SK-N-SH treated with all-trans-retinoic acid at 6 μM for 48 hours (cell line): ENCODE measurements at places on chromosomes 2 and 18.

GRCh38 chr18:61883547-61883946 is 9.3 kb downstream of the RNF152 start:
- no peak for ATAC-seq

GRCh38 chr2:149388120-149388816 is 57.9 kb downstream of the LYPD6 start:
- ATAC-seq, result peak; percentile 73

- ATAC-seq, result no peak
Observed at GRCh38 chr2:88098558-88098900, 29.3 kb downstream of the FABP1 start.

DNA sequence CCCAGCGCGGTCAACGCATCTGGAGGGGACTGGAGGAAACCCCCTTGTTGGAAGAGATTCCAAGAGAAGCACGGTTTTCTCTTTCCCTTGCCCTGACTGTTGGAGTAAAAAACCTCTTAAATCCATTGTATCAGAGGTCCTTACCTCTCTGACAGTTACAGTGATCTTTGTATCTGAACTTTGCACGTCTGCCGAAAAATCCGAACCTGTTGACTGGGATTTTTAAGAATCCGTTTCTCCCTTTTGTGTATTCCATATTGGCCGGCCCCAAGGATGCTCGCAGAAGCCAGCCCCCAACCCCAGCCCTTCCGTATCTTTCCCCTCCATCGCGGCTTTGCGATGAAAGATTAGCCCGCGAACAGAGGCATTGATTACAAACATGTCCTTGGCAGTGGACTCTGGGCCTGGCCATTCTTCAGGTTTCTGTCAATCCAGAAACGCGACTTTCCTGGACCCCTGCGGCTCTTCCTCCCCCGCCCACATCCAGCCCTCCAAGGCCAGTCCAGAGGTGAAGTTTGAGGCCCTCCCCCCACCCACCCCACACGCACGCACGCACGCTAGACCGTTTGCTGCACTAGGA is 4.6 kb upstream of the DLX1 start:
- no peak for ATAC-seq

DNA sequence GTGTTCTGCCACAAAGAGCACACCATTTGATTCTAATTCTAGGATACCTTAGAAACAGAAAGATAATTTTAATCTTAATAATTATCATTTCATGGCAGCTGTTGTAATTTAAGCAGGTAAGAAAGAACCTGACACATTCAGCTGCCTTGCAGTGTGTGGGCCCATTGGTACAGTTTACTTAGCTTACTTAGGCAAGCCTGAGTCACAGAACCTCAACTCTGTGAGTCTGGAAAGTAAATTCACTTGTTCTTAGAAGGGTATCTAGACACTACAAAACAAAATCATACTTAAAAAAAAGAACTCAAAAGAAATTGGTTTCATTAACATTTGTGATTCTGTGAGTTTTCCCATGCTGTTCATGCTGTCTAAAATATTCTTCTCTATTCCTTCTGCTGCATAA is 956.3 kb upstream of the SLC39A10 start:
- ATAC-seq, result no peak

DNA sequence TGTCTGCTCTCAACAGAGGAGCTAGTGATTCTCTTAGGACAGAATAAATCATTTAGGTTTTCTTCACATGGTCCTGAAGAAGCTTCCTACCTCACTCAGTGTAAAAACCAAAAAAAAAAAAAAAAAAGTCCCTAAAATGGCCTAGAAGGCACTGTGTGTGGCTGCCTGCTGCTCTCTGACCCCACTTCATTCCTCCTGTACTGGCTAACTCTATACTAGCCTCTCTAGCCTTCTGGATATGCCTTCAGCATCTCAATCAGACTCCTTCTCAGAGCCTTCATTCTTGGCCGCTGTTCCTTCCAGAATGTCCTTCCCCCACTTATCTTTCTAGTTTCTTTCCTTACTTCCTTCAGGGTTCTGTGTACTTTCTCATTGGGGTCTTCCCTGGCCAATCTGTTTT is 82.1 kb downstream of the CERS6 start:
- ATAC-seq, result no peak

DNA sequence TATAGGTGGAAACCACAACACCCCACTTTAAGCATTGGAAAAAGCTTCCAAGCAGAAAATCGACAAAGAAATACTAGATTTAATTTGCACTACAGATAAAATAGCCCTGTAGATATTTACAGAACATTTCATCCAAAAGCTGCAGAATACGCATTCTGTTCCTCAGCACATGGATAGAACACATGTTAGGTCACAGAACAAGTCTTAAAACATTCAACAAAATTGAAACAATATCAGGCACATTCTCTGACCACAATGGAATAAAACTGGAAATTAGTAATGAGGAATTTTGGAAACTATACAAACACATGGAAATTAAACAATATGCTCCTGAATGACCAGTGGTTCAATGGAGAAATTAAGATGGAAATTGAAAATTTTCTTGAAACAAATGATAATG is 27.8 kb upstream of the XDH start:
- no peak for ATAC-seq

- ATAC-seq, result peak; percentile 56
Observed at GRCh38 chr2:213316001-213316735, 31.9 kb downstream of the SPAG16 start.

DNA sequence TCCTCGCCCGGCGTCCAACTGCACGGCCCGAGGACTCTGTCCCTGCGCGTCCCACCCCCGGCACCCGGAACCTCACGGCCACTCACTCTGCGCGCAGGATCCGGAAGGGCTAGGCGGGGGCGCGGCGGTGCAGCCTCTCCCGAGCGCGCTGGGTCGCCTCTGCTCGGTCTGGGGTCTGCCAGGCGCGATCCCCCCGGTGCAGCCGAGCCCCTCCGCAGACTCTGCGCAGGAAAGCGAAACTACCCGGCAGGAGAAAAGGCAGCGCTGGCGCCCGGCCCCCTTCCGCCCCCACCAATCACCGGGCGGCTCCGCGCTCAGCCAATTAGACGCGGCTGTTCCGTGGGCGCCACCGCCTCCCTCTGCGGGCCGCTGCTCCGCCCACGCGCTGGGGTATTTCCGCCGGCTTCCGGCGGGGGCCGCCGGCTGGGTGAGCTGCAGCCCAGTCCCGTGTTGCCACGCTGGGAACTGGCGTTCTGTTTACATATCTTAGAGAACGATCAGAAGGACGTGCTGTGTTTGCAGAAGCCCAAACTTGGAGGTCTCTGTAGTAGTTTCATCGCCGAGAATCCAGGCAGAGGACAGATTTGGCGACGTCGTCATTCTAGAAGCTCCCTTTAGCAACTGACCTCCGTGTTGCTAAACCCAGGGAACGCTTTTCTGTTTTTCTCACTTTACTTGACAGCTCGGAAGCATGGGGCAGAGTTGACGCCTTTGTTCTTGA is at the start of gene STAT1:
STAT1 (minus strand) TSS at position 240 of the 721 bp plus-strand sequence. CDS start 4,168 bp downstream, outside the sequence.
- ATAC-seq, result peak; percentile 96

DNA sequence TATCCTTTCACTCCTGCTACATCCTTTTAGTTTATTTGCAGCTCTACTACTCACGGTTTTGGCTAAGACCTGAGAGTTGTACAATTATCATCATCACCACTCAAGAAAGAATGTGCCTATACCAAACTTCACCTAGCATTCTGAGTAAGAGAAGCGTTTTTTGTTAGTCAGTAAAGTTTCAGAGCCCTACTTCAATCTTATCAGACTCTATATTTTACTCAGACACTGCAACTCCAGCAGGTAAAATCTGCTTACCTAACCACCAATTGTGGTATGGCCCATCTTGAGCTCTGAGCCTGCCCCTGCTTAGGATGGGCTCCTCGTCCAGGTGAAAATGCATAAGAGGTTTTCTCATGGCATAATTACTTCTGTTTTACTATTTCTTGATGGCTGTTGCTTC is 37.1 kb downstream of the ICOS start:
- ATAC-seq, result no peak

GRCh38 chr2:226898897-226899296 is 63.0 kb downstream of the RHBDD1 start:
- ATAC-seq, result no peak

DNA sequence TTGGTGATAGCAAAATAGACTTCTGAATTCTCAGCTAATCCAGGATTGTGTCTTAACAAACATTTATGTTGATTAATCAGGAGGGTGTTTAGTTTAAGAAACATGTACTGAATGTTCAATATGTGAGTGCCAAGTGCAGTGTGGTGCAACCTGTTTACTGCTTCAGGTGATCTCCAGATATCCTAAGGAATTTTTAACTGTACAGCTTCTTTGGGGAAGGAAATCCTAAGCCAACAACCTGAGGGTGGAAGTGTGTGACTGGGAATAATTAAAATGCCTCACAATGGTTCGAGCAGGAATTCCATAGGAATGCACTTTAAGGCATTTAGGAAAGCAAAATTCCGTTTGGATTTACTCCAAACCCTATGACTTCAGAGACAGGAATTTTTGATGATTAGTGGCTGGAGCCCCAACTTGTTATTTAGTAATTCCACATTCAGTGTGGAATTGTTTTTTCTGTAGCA is 16.4 kb downstream of the CRIM1 start:
- ATAC-seq, result peak; percentile 12

- peak; percentile 47 for ATAC-seq
Observed at GRCh38 chr18:67266246-67267237, 250.0 kb downstream of the DSEL start.

DNA sequence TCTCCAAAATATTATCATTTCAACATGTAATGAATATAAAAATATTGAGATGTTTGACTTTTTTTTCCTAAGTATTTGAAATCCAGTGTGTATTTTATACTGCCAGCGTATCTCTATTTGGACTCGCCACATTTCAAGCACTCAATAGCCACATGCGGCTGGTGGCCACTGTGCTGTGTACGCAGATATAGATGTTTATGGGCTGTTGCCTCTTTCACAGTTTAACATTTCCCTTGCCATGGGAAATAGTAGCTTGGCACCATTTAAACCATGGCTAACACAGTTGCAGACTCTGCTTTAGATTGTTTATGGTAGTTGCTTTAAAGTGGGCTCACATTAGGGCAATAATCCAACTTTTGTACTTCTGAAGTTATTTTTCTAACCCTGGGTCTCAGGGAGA is 136.6 kb upstream of the ITGB6 start:
- ATAC-seq, result no peak

DNA sequence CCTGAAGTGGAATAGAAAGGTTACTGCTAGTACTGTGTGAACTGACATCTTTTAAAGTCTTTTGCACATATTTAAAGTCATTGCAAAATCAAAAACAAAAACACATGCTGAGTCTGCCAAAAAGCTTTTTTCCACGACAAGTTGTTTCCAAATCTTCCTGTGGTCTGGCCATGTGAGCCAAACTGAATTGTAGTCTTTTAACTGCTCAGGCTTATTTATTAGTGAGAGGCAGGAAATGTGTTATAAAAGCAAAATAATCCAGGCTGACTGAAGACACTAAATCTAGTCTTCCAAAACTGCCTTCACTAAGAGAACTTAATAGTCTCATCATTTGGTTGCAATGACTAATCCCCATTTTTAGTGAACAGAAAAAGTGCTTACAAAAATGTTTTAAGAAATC is 2.3 kb downstream of the KRCC1 start:
- no peak for ATAC-seq

DNA sequence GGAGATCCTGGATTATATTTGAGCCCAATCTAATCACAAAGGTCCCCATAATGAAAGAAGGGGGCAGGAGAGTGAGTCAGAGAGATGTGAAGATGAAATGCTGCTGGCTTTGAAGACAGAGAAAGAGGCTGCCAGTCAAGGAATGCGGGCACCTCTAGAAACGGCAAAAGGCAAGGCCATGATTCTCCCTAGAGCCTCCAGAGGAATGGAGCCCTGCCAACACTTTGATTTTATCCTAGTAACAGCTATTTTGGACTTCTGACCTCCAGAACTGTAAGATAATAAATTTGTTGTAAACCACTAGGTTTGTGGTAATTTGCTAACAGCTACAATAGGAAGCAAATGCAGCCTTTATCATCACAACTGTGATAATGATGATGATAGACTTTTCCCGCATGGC is 32.9 kb downstream of the LBH start:
- no peak for ATAC-seq

GRCh38 chr18:45212181-45213039 is 402.9 kb upstream of the SLC14A2 start:
- peak; percentile 99 for ATAC-seq

- peak; percentile 87 for ATAC-seq
Observed at GRCh38 chr2:178756843-178757242, 50.4 kb downstream of the TTN start.

GRCh38 chr2:82652117-82652516 is 1807.0 kb downstream of the SUCLG1 start:
- ATAC-seq, result no peak
